ENCODE measurements at places on chromosomes 2 and 18.

GRCh38 chr18:58989184-58989759 lies 124.6 kb downstream of the ZNF532 start:
- DNase-seq: no peak

- no peak for DNase-seq
These were observed 28.6 kb downstream of the ARID5A start for GRCh38 chr2:96565111-96565510.

DNA sequence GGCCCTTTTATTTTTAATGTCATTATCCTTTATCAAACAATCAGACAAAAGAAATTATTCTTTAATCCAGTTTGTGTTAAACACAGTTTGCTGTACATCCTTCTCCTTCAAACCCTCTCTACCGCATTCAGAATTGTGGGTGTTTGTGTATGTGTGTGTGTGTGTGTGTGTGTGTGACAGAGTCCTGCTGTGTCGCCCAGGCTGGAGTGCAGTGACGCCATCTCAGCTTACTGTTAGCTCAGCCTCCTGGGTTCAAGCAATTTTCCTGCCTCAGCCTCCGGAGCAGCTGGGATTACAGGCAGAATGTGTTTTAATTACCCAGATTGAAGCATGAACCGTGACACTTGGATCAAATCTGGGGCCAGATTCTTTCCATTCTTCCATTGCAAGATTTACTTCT lies 723.7 kb downstream of the DCDC2C start:
- no peak for DNase-seq

GRCh38 chr18:61702007-61702406 lies 190.8 kb downstream of the RNF152 start:
- no peak for DNase-seq

DNA sequence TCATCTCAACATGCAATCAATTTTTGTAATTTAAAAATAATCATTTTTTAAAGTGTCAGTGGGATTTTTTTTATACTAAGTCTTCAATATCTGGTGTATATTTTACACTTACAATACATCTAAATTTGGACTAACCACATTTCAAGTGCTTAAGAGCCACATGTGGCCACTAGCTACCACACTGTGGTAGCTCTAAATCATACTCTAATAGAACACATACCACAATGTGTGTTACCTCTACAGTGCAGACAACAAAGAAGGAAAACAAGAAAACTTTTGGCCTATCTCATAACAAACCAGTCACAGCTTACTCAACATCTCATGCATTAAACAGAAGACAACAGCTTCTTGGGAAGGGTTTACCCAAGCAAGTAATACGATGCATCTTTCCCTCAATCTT lies 24.5 kb downstream of the PIAS2 start:
- DNase-seq: no peak

DNA sequence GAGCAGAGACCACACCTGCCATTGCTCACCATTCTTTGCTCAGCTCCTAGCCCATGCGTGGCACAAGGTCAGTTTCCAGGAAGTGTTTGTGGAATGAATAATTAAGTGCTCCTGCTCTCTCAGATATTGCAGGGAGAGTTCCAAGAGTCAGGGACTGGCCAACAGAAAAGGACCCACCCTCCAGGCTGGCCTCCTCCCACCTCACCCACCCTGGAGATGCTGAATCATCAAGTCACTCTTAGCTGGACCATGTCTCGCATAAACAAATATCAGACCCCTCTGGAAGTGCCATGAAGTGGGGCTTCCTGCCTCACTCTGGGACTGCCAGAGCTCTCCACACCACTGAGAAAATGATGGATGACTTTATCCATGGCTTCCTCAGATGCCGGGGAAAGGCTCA lies 256.0 kb downstream of the TNS1 start:
- DNase-seq: no peak

DNA sequence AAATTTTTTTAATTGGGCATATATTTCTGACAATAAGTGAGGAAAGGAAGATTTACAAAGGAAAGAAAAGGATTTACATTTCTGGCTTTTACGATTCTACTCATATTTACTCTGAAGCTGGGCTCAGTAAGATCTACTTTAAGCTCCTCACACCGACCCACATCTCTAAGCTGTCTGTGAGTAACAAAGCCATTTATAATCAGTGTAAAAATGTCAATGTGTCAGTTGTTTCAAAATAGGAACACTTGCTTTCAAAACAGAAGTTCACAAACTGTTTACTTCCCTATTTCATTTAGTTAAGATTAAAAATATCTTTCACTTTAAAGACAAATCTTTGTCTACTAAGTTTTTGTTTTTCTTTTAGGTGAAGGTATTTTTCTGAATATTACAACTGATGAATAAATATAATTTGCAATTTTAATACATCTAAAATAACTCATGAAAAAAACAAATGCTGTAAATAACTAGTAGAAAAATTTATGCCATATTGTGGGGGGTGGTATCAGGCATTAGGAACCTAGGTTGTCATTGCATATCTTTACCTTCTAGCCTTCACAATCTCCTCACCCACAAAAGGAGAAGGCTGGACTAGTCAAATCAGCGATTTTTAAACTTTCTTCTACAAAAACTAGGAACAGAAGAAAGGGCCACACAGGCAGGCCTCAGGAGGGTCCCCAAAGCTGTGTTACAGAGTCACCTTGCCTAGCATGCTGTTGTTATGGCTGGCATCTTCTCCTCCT lies 64.5 kb downstream of the TMEM131 start:
- no peak for DNase-seq

DNA sequence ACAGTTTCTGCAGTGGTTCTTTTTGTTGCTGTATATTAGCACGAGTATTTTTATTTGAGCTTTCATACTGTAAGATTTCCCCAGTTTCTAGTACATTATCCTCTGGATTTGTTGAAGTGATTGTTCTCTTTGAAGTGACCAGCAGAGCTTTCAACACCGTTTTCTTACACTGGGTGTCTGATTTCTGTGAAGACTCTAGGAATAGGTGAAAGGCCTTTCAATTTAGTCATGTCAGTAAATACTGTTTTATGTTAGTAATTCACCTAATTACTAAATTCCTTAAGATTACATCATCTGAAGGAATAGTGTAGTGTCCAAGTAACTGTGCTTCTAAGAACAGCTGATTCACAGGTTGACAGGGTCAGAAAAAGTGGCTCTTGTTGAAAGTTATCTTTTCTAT lies 2.3 kb downstream of the PPM1B start:
- DNase-seq: no peak

DNA sequence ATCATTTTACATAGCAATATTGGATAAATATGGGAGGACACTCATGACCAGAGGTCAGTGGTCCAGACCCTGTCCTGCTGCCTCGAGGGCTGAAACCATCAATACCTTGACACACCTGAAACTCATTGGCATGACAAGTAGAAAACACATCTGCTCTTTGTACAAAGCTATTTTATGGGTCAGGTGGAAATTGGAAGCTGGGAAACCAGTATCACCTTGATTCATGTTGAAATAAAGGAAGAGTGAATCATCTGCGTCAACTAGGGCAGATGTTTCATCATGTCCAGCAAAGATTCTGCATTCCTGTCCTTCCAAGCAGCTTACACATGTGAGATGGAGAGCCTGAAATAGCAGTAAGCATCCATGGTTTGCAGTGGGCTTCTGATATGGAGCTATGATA lies 80.0 kb upstream of the ERBB4 start:
- no peak for DNase-seq

DNA sequence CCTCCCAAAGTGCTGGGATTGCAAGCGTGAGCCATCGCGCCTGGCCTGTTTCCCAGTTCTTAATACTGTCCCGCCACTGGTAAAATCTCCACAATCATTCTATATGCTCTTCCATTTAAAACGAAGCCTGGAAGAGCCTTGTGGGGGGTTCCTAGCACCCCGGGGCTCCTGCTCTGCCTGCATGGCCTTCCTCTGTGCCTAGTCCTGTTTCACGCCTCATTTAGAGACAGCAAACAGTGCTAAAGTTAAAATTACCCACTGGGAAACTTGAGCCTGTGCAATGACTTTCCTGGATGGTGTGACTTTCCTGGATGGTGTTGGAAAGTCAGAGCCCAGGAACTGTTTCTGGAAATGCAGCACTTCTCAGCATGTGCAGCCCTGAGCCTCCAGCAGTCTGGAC lies 55.0 kb downstream of the INPP5D start:
- DNase-seq: no peak

DNA sequence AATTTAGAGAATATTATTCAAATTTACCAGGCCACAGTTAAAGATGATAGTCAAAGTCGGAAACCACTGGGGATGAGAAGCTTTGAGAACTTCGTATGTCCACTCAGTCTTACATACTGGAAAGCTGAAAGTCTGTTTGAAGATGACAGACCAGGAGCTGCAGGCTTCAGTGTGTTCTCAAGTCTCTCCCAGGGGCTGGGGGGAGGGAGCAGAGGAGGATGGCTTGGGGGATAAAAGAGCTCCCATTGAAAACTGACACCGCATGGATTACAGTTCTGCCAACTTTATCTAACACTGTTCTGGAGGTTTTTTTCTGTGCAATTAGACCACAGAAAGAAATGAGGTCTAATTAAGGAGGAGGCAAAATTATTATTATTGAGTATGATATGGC lies 170.5 kb upstream of the ALKAL2 start:
- no peak for DNase-seq

GRCh38 chr2:202406445-202406978 lies 30.4 kb downstream of the BMPR2 start:
- no peak for DNase-seq

GRCh38 chr18:36340246-36340645 lies 42.7 kb downstream of the FHOD3 start:
- DNase-seq: no peak

DNA sequence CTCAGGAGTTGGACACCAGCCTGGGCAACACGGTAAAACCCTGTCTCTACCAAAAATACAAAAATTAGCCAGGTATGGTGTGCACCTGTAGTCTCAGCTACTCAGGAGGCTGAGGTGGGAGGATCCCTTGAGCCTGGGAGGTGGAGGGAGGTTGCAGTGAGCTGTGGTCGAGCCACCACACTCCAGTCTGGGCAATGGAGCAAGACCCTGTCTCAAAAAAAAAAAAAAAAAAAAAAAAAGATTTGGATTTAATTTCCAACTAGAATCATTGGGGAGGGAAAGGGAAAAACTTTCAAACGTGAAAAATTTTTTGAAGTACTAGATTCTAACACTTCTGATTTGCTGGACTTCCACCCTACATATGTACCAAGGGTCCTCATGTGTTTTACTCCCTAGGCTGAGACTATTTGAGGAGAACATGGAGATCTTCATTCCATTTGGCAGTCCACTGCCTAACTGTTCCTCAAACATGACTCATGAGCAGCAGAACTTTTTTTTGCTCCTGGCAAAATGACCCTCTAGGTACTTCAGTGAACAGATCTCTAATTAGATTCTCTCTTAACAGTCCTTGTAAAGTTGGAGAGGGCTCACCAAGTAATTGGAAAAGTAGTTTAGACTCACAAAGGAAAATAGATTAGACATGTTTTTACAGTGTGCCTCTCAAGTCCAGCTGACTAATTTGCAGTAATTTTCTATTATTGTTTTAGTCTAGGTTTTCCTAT lies 267.6 kb downstream of the METTL4 start:
- no peak for DNase-seq

DNA sequence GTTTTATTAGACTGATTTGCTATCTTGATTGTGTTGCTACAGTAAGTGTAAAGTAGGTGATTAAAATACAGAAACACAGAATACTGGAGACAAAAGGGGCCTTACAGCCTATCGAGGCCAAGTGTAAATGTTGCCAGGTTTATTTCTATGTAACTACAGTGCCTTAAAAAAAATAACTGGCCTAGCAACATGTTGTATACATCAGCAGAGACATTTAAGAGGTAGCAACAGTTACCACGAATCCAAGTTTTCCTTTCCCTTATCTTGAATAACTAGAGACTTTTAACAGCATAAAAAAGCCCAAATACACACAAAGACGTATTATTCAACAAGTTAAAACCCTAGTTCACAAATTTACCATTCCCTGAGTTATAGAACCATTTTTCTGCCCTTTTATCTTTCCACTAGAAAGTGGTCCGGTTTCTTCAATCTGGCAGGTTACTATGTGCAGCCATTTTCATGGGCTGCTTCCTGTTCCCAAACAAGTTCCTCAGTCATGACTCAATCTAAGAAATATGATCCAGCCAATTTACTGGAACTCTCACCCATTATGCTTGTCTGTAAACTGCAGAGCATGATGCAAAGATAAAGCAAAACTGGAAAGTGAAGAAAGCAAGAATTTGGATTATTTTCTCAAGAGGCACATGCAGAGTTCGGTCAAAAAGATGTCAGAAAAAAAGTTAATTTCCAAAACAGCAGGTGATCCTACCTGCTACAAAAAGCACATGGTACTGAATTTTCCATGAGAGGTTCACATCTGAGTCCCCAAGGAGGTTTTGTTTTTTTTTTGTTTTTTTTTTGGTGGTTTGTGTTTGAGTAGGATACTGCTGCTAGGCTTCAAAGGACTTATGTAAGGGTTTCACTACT lies 22.2 kb downstream of the NFE2L2 start:
- DNase-seq: no peak

All from activated CD4-positive, alpha-beta T cell treated with anti-CD3 and anti-CD28 coated beads for 24 hours (primary cell).